ENCODE measurements at places on chromosomes 12 and 14.

GRCh38 chr14:73888971-73889370, 2.3 kb downstream of the ZNF410 start:
- no peak for DNase-seq

DNA sequence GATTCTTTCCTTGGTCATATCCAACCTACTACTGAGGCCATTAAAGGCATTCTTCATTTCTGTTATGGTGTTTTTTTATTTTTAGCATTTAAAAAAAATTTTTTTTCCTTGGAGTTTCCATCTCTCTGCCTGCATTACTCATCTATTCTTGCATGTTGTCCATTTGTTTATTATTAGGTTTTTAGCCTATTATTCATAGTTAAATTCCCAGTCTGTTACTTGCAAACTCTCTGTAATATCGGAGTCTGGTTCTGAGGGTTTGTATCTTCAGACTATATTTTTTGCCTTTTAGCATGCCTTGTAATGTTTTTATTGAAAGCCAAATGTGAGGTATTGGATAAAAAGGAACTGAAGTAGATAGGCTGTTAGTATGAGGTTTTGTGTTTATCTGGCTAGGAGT, 284.3 kb downstream of the FUT8 start:
- no peak for DNase-seq

- no peak for DNase-seq
These were observed 96.8 kb upstream of the FRMD6 start for GRCh38 chr14:51554953-51555352.

DNA sequence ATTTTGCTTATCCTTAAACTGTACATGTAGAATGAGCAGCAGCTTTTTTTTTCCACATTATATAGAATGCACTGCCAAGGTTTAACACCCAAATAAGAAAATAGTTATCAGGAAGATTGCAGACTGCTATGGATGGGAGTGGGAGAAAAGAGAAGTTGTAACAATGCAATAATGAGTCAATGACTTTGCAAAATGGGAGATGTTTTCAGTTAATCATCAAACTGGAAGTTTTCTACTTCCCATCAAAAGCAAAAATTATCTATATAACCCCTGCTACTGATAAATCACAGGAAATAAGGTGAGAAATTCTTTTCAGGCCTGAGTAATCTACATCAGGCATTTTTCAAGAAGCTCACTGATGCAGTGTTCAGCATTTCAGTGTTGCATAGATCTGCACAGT, 309.1 kb downstream of the GXYLT1 start:
- DNase-seq, result no peak

GRCh38 chr14:68937471-68938270, 41.4 kb downstream of the ACTN1 start:
- peak; percentile 42 for DNase-seq

DNA sequence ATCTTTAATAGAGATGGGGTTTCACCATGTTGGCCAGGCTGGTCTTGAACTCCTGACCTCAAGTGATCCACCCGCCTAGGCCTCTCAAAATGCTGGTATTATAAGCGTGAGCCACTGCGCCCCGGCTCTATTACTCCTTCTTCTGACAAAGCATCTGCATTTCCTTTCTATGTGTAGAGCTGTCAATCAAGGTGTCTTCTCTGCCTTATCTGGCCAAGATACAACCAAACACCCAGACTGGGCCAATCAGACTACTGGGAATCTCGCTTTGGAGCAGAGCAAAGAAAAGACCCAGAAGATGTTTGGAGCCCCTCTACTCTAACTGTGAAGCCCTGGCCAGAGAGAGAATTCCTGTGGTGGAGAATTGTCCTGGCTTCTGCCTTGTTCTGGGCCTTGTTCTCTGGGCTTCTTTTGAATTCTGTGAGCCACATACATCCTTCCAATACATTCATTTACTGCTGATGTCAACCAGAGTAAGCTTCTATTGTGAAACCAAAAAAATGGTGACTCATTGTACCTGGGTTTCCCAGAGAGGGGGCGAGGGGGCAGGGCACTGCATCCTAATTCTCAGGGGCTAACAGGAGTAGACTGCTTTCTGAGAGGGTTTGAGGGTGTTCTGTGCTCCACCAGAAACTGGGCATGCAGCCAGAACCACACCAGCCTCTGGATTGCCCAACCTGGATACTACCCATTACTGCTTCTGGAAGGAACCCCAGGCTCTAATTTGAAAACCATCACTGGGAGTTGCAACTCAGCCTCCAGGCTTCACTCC, 18.8 kb upstream of the FLVCR2 start:
- no peak for DNase-seq

GRCh38 chr12:132558861-132559623, 51.3 kb downstream of the LRCOL1 start:
- DNase-seq, result no peak

GRCh38 chr12:126390969-126391566, 1325.8 kb downstream of the AACS start:
- no peak for DNase-seq

GRCh38 chr14:56534656-56535055, 44.9 kb upstream of the TMEM260 start:
- DNase-seq, result no peak

- DNase-seq, result no peak
These were observed 40.0 kb downstream of the GPR65 start for GRCh38 chr14:88044776-88045446.

GRCh38 chr14:54975856-54976255, 51.0 kb downstream of the WDHD1 start:
- DNase-seq, result no peak
